Ovary (tissue), 10 donors: ENCODE measurements at places on chromosomes 12 and 14. TPM values are rescaled to one million over a fixed set of nuclear protein-coding genes. Genes with fewer than 3 reads are reported as not detected.

GRCh38 chr14:80212023-80212397 is 706 bp upstream of the DIO2 start:
- DNase-seq = no peak

- DNase-seq = no peak
Observed at GRCh38 chr12:2231956-2232355, 179.2 kb downstream of the CACNA1C start.

- no peak for DNase-seq
Observed at GRCh38 chr12:20432290-20432689, 64.0 kb downstream of the PDE3A start.

GRCh38 chr12:99852666-99853065 is 132.1 kb downstream of the ANKS1B start:
- no peak for DNase-seq

Gene ENDOU
- polyA plus RNA-seq = 1.6 TPM

Gene ANG
- 80.5 TPM for polyA plus RNA-seq

Gene ETFBKMT
- polyA plus RNA-seq = 3.2 TPM

DNA sequence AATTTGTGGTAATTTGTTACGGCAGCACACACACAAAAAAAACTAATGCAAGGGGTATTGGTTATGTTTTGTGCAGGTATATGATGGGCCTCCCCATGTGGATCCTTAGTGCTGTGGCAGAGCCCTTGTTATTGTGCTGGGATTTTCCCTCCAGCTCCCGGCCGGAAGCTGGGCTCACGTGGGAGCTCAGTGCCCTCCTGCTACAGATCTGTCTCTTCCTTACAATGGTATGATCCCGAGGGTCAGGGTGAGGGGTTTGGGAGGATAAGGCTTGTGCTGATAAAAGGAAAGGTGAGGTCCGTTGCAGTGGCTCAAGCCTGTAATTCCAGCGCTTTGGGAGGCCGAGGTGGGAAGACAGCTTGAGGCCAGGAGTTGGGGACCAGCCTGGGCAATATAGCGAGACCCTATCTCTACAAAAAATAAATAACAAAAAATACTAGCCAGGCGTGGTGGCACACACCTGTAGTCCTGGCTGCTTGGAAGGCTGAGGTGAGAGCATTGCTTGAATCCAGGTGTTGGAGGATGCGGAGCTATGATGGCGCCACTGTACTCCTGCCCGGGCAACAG is 861 bp upstream of the SLC48A1 start:
- DNase-seq = no peak

- DNase-seq = no peak
Observed at GRCh38 chr12:111447571-111448265, 42.0 kb downstream of the SH2B3 start.
